ENCODE measurements at places on chromosomes 4 and X. TPM values are rescaled to one million over a fixed set of nuclear protein-coding genes. Genes with fewer than 3 reads are reported as not detected.

- DNase-seq: no peak
These were observed 18.6 kb downstream of the FHDC1 start for GRCh38 chr4:152954741-152955140.

DNA sequence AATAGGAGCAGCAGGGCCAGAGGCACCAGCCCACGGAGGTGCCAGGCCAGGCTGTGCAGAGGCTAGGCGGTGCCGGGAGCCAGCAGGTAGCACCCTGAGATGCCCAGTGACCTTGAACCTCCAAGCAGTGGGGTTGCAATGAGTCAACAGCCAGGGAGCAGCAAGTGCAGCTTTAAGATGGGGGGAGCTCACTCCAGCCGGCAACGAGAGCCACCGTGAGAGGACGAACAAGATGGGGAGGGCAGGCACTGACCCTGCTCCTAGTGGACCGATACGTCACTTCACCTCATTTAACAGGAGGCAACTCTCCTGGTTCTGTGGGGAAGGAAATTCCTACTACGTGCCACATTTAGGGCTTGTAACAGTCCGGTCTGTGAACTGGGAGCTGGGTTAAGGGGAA is 4.8 kb downstream of the LETM1 start:
- DNase-seq: no peak

DNA sequence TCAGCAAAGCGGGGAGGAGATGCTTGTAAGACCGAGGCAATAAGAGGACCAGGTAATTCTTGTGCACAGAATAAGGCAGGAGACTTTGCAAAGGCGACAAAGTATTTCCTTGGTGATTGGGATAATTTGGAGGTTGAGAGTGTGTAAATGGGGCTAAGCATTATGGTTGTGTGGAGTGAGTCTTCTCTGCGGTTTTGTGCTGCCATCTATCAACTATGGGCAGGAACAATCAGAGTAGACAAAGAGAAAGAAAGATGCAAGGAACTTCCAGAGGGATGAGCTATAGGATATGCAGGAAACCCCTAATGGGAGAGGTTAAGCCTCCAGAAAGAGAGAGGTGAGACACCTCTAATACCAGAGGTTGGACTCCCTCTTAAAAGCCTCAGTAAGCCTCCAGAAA is 339.8 kb downstream of the PAPSS1 start:
- no peak for DNase-seq

DNA sequence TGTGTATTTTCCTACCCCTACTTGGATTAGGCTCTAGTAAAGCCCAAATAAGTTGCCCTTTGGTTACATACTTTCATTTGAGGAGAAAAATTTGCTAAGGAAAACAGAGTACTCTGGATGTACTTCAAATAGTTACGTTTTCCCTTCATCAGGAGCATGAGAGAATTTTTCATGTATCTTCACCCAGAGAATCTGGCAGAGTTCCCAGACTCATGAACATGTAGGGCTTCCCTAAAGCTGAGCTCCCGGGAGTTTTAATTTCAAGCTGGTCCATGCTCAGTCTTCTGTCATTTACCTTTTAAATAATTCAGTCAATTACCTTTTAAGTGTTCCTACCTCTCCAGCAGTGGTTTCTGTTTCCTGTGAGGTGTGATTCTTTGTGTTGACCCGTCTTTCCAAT is 367.5 kb upstream of the GRID2 start:
- no peak for DNase-seq

DNA sequence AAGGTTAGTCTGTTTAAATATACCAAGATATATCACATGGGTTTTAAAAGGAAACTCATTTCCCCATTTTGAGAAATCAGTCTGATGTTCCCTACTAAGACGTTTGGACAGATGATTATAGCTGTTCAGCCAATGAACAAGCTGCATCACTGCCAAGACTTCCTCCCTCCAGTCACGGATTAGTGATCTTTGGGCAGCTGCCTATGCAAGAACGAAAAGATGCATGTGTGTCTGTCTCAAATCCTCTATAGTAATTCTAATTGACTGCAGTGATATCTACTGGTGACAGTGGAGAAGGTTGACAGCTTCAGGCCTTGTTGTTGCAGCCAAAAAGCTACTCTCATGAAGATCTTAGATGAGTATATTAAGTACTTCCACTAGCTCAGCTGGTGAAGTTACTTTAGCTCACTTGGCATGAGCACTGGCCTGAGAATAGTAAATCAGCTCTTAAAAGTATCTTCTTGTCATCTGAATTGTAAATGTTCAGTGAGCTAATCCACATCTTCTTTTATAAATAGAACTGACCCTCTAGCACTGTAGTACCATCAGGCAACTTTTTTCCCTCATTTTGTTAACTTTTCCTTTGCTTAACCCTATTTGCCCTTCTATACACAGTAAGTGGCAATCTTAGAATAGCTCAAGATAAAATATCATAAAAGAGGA is 134.5 kb upstream of the PCDH10 start:
- DNase-seq: no peak

Gene PPEF2
- not detected for total RNA-seq

Gene DCTD
- total RNA-seq: 139 TPM

- no peak for DNase-seq
These were observed 32.1 kb downstream of the RAP1GDS1 start for GRCh38 chr4:98293104-98293887.

- no peak for DNase-seq
These were observed 68.4 kb downstream of the RTL9 start for GRCh38 chrX:110427076-110427475.

Gene DSPP
- total RNA-seq: not detected

DNA sequence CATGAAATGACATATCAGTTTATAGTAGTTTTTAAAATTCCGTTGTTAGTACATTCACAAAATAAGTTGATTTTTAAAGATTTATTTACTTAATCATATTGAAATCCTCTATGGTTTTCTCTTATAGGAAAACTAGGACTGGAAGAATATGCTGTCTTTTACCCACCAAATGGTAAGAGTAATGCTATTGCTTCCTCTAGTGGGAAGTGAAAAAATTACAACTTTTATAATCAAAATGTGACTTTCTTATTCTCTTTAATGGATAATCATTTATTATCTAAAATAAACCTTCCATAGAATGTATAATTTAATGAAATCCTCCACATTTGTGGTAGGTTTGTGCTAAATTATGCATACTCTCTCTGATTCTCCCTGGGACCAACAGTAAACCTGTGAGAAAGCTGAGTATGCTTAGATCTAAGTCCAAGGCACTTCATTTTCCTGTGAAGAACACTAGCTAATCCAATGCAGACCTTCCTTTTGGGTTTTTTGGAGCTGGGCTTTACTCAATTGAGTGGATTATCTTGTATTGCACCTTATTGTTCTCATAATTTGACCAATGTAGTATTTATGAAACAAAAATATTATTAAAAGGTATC is 136.2 kb downstream of the TBC1D19 start:
- DNase-seq: peak; percentile 56

DNA sequence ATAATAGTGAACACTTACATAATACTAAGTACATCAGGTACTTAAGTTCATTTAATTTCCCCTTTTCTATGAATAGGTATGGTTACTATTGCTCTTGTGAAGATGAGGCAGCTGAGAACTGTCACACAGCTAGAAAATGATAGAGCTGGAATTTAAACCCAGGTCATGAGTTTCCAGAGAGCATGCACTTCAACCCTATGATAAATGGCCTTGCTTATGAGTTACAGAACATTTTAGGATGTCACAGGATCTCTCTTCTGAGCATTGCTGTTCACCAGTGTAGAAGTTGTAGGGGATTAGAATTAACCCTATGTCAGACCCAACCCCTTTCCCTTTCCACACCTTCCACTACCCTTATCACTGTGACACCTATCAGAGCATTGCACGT is 46.5 kb upstream of the TMEM33 start:
- no peak for DNase-seq

- no peak for DNase-seq
These were observed 79.0 kb downstream of the GPR82 start for GRCh38 chrX:41802958-41803357.

GRCh38 chr4:93761286-93761685 is 67.3 kb upstream of the ATOH1 start:
- no peak for DNase-seq

- DNase-seq: no peak
These were observed 191.3 kb upstream of the GATB start for GRCh38 chr4:151952137-151952536.

DNA sequence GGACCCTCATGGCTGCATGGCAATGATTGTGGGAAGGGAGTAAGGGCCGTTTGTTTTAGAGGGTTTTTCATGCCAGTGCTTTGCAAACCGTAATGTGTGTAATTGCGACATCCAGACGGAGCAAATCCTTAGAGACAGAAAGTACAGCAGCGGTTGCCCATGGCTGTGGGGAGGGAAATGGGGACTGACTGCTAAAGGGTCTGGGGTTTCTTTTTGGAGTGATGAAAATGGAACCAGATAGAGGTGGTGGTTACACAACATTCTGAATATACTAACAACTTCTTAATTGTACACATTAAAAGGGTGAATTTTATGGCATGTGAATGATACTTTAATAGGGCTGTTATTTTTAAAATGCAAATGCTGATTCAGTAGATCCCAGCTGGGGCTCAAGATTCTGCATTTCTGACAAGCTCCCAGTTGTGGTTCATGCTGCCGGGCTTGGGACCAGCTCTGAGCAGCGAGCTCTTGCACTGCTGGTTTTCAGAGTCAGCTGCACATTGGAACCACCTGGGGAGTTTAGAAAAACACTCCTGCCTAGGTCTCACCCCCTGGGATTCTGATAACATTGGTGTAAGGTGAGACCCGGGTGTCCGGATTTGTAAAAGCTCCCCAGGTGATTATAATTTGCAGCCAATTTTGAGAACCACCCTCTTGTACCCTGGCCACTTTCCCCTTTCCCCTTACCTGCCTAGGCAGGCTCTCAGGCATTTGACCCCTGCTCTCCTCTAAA is 47.7 kb downstream of the PRPS1 start:
- DNase-seq: peak; percentile 68

DNA sequence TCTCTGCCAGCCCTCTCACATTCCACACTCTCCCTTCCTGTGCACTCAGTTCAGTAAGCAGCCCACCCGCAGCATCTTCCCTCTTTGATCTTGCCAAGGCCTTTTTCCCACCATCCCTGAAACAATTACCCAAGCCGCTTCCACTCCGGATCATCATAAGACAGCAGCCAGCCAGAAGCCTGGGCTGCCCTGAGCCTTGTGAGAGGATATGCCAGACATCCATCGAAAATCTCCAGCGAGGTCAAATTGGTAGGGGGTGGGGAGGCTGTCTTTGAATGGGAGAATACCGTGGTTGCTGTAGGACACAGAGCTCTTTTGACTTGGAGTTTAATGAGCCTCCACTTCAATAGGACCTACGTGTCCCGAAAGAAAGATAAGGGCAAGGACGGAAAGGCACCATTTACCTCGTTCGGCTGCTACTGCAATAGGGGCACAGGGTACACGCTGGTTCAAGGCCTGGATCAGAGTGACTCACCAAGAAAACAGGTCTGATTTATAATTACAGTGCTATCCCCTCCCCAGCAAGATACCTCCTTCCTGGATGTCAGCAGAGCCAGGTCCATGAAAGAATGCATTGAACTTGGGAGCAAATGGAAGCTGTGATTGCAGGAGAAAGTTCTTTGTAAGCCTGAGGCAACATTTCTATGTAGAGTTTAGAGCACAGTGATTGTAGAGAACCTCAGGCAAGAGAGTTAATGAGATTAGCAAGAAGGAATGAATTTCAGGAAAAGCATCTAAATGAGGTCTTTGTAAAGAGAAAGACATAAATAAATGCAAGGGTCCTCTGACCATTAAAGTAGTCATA is 39.5 kb downstream of the AMOT start:
- DNase-seq: peak; percentile 23

- DNase-seq: no peak
These were observed 173.8 kb downstream of the NSUN7 start for GRCh38 chr4:40923316-40924095.

GRCh38 chr4:139658185-139658584 is 7.4 kb upstream of the MGST2 start:
- DNase-seq: no peak

DNA sequence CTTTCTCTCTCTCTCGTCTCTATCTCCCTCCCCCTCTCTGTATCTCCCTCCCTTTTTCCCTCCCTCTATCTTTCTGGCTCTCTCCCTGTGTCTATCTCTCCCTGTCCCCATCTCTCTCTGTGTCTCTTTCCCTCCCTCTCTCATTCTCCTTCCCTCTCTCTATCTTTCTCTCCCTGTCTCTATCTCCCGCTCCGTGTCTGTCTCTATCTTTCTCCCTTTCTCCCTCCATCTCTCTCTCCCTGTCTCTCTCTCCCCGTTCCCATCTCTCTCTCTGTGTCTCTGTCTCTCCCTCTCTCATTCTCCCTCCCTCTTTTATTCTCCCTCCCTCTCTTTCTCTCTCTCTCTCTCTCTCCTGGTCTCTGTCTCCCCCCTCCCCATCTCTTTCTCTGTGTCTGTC is 22.9 kb downstream of the IL3RA start:
- DNase-seq: no peak

DNA sequence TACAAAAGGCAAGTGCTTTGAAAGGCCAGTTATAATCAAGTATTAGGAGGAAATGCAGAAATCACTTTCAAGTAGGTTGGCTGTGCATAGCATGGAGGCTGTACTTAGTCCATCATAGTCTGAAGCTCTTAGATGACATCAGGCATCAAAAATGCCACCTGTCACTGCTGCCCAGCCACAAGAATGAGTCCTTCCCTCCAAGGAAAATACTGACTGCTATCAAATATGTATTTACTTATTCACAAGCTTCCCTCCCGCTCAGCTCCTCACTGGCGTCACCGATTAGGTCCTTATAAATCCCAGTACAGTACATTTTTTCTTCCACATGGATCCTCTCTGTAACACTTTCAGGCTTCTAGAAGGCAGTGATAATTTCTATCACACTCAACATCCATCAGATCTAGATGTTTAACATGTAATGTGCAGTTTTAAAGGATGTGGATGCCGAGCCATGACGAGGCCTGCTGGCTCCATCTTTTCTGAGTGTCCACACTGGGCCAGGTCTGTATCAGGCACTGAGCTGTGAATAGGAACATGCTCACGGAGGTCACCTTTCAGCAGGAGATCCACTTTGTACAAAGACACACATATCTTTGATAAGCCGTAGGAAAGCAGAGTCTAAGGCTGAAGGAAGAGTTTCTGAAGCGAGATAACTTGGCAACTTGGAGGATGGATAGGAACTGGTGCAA is 121.9 kb downstream of the PALLD start:
- DNase-seq: no peak

DNA sequence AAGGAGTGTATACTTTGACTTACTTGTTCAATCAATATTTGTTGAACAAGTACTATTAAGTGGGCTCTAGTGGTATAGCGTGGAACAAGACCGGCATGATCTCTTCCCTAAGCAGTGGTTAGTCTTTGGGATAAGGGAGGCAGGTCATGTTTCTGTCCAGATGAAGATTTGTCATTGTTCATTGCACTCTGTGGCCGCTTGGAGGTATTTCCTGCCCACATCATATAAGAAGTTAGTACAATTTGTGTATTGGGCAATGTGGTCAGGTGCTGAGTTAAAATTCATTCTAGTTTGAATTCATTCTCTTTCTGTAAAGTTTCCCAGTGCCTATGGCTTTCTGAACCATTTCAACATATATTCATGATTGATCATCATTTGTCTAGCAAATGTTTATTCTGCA is 101.1 kb upstream of the SHISA3 start:
- DNase-seq: peak; percentile 42

DNA sequence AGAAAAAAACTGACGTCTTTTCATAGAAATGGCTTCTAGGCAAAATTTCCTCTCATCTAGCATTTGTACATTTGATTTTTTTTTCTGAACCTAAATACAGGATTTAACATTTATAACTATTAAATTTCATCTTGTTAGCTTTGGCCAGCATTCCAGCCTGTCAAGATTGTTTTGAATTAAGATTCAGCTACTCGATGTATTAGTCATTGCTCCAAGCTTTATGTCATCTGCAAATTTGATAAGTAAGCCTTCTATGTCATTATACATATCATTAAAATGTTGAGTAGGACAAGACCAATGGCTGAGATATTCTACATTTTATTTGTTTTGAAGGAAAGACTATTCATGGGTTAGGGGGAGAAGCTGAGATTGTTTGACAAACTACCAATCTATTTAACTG is 46.7 kb downstream of the DDX53 start:
- no peak for DNase-seq

Measured in renal cortical epithelial cell (primary cell).